Tongue (tissue), 3 donors: ENCODE measurements at places on chromosomes 12 and 14. TPM values are rescaled to one million over a fixed set of nuclear protein-coding genes. Genes with fewer than 3 reads are reported as not detected.

The C2CD5 gene
- 52.3 TPM for total RNA-seq

GRCh38 chr12:103975368-103975767 lies 9.7 kb downstream of the TDG start:
- DNase-seq: no peak

- peak; percentile 16 for DNase-seq
These were observed 146.6 kb upstream of the FSCB start for GRCh38 chr14:44653641-44654040.

DNA sequence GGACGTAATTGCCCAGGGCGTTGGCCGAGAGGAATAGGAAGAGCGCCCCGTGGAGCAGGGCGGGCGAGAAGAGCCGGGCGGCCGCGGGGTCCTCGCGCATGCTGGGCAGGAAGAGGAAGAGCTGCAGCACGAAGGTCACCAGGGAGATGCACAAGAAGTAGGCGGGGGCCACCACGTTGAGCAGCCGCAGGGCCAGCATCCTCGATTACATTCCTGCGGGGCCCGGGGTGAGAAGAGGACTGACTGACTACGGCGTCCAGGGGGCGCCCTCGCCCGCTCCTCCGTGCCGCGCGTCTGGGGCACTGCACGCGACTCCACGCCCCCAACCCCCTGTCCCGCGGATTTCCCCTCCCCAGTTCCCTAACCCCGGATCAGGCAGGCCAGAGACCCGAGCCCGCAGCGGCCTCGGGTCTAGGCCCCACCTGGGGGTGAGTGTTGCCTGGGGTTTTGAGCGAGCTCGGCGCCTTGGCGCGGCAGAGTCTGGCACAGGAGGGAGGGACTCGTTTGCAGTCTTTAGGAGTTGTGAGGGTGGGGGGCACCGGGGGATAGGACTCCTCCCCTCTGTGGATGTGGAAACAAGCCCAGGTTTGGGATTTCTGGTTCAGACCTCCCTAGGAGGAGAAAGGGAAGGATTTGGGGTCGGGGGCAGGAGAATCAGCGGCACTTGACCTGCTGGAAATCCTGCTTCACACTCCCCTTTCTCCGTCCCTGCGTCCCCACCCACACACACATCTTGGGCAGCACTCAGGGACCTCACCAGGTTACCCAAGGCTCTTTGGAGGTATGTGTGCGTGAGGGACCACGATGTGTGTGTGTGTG lies 1.8 kb downstream of the ZDHHC22 start:
- DNase-seq: peak; percentile 51
